ENCODE measurements at places on chromosomes 11 and 22.
A peak's percentile ranks its signal among the peaks of the same experiment; 100 is the strongest.

GRCh38 chr11:1205121-1205986, 17.5 kb upstream of the MUC5B start:
- DNase-seq: no peak

- DNase-seq: peak; percentile 61
These were observed 1.5 kb downstream of the EHD1 start for GRCh38 chr11:64876835-64877341.

DNA sequence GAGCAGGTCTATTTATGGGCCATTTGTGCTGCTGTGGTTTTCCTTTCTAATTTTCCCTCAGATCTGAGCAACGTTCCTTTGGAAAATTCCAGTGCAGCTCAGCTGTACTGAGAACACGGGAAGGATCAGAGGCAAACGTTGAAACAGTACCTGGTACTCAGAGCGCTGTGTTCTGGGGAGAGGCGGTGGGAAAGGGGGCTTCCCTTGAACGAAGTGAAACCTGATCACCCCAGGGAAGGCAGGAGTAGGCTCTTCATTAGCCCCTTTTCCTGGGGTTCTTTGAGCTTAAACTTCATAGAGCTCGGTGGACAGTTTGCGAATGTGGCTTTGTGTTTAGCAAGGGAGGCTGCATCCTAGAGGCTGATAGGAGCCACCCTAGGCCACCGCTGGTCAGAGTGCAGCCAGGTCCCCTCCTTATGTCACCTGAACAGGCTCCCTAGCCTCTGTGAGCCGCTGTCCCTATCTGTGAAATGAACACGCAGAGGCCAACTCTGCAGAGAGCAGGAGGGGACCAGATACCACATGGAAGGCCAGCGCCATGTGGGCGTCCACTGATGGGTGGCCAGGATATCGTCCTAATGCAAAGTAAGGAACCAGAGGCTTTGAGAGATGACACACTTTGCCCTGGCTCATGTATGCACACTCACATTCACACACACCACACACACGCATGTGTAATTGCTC, 1464.8 kb downstream of the BRD1 start:
- DNase-seq: no peak

DNA sequence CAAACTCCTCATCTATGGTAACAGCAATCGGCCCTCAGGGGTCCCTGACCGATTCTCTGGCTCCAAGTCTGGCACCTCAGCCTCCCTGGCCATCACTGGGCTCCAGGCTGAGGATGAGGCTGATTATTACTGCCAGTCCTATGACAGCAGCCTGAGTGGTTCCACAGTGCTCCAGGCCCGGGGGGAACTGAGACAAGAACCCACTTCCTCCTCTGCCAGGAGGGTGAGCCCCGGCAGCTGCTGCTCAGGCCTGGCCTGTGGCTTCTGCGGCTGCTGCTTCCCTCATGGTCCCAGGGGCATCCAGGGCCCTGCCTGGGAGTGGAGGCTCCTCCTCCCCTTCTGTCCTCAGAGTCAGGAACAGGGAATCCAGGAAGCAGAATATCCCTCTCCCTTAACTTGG, 98.4 kb downstream of the ZNF280B start:
- DNase-seq: no peak

DNA sequence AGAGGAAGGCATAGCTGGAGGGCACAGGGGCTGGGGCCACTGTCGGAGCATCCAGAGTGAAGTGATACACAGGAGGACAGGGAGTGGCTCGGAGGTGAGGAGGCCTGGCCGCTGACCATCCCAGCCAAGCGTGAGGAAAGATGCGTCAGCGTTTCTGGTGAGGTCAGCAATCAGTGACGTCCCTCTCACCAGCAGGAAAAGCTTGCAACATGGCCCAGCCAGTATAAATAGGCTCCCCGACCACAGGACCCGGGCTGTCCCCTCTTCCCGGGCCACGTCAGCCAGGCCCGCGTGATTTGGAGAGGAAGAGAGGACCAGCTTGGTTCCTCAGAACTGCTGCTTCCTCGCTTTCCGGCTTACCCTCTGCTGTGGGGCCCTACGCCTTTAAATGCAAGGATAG, 4.2 kb upstream of the OSM start:
- no peak for DNase-seq

- peak; percentile 62 for DNase-seq
These were observed 27.1 kb downstream of the PTDSS2 start for GRCh38 chr11:477052-477715.

- no peak for DNase-seq
These were observed 15.1 kb downstream of the MN1 start for GRCh38 chr22:27786291-27786932.

- peak; percentile 28 for DNase-seq
These were observed 830 bp downstream of the ACAT1 start for GRCh38 chr11:108122166-108122628.

- no peak for DNase-seq
These were observed 24.2 kb downstream of the MED15 start for GRCh38 chr22:20531404-20532201.

DNA sequence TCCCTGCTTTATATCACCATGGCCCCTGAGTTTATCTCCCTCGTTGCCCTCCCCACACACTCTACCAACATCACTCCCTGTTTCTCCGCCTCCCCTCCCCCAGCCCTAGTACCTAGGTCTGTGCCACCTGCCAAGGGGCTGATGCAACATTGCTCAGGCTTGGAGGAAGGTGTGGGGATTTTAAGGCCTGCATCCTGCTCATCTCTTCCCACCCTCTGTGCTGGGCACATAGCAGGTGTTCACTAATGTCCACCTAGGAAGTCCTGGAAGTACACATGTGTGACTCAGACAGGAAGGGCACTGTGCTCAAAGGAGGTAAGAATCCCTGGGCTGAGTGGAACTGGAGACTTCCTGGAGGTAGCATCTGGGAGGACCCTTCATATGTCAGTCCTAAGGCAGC, 37.0 kb downstream of the PDE2A start:
- no peak for DNase-seq

DNA sequence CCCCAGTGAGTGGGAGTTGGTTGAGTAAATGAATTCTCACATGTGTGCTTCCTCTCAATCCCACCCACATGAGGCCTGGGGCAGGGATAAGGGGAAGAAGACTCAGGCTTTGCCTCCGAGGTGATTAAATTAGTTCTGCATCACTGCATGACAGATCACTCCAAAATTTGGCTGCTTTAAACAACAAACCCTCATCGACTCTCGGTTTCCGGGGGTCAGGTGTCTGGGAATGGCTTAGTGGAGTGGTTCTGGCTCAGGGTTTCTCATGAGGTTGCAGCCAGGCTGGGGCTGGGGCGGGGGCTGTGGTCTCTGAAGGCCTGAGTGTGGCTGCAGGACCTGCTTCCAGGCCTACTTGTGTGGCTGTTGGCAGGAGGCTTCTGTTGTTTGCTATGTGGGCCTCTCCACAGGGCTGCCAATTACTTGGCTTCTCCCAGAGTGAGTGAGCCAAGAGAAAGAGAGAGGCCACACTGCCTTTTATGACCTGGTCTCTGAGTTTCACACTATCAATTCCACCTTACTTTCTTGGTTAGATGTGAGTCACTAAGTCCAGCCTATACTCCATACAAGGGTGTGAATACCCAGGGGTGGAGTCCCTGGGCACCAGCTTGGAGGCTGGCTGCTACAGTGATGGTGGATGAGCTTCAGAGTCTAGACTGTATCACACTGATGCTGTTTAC, 15.9 kb downstream of the MOGAT2 start:
- peak; percentile 43 for DNase-seq

GRCh38 chr11:128896356-128896755, 5.2 kb downstream of the KCNJ5 start:
- DNase-seq: no peak

DNA sequence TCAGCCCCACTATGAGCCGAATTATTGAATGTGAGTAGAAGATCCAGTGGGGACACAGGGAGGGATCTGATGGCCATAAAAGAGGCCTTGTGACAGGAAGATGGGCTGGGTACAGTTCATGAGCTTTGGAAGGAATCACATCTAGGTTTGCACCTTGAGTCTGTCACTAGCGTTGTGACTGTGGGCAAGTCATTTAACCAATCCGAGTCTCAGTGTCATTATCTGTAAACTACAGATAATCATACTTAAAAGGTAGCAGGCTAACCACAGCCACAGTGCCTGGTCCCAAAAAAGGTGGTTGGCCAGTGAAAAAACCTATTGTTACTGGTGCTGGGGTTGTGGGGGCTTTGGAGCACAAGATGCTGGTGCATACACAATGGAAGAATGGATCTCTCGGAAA, 3.8 kb downstream of the HEPN1 start:
- DNase-seq: no peak

DNA sequence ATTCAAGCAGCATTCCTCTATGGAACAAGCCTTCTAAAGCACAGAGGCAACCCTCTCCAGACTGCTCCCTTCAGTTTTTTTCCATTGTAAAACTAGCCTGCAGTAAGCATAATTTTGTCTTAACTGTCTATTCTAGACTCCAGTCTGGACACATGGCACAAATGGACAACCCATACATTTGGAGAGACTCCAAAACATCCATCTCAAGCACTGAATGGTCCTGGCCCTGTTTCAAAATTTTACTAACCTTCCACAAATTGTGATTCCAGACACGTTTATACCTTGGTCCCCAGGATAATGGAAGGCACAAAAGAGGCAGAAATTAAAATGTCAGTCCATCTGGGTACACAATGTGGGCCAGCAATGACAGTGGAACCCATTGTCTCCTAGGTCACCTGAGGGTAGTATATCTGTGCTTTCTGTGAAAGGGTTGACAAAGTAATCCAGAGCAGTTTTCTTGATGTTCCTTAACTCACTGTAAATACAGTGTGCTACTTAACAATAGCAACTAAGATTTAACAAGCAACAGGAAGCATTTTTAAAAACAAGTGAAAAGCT, 16.2 kb upstream of the SESN3 start:
- DNase-seq: no peak

DNA sequence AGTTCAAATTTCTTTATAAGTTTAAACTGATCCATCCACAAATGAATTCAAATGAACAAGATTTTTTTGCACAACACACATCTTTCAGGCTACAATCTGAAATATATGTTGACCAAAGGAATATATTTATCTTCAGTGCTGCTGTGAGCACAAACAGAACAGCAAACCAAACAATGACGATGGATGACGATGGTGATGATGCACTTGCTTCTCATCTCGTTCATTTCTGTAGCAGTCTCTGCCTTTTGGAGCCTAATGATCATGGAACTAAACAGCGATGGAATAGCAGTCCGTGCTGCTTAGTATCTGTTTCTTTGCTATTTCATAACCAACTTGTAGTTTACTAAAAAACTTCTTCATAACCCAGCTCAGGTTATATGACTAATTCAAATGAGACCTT, 220.7 kb upstream of the BLID start:
- no peak for DNase-seq

GRCh38 chr11:34053161-34053686, 1.7 kb downstream of the CAPRIN1 start:
- peak; percentile 81 for DNase-seq

DNA sequence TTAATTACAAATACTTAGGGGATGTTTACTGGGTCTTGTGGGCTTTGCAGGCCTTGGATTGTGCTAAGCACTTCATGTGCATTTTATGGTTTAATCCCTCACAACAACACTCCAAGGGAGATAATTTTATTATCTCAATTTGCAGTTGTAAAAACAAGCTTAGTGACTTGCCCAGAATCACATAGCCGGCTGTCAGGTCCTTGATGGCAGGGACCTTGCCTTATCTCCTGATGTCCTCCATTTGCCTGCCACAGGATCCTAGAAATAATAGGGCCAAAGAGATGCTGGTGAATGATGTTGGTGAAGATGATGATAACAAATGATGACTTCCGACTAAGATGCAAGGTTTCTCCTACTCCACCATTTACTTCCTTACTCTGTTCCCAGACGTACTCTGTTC, 385.4 kb downstream of the TMEM135 start:
- DNase-seq: no peak

DNA sequence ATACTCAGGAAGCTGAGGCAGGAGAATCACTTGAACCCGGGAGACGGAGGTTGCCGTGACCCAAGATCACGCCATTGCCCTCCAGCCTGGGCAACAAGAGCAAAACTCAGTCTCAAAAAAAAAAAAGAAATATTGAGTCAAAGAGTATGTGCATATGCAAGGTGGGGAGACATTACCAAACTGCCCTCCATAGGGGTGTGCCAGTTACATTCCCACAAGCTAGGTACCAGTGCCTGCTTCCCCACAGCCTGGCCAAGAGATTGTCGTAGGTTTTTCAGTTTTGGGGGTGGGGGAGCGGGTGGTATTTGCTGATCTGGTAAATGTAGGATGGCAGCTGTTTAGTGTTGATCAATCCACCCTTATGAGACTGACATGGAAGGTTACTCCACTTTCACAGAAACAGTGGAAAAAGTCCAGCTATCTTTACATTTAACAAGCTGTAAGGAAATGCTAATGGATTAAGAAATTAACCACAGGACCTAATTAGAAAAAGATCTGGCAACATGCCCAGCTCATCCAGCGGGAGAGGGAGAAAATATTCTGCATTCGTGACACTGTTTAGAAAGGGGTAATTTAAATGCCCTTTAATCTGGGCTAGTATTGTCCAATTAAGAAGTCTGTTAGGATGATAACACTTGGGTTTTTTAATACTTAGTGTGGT, 89.4 kb downstream of the PACS1 start:
- no peak for DNase-seq

GRCh38 chr11:12005476-12005875, 3.0 kb downstream of the DKK3 start:
- DNase-seq: peak; percentile 15

GRCh38 chr11:6152126-6152525, 18.0 kb downstream of the OR52B2 start:
- DNase-seq: no peak

GRCh38 chr11:86904001-86904400, 51.2 kb downstream of the FZD4 start:
- no peak for DNase-seq

DNA sequence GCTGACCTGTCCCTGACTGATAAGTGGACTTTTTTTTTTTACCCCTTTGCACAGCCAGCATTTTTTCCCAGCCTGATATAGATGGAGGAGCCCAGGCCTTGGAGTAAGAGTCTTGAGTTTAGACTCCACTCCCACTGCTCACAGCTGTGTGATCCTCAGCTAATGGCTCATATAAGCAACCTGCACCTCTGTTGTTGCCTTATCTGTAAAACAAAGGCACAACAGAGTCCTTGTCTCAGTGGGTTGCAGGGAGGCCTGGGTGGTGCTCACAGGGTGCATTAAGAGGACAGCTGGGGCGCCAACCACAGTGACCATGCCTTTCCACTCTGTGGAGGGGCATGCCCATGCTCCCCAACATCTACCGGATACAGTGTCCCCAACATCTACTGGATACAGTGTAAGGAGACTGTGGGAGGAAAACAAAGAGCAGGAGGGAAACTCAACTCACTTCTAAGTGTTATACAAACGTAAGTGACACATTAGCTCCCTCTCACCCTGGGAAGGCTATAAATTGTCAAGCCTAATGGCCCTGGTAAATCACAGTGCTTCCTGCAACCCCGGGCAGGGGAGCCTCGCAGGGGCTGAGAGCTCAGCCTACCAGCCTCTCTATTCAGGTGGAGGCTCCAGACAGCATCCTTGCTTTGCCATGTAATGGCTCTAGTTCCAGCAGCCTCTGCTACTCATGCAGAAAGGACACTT, 109.5 kb downstream of the TENM4 start:
- DNase-seq: peak; percentile 80

GRCh38 chr11:57742087-57742452, 779 bp downstream of the SELENOH start:
- DNase-seq: no peak
